ENCODE measurements at places on chromosomes 1 and 21.

DNA sequence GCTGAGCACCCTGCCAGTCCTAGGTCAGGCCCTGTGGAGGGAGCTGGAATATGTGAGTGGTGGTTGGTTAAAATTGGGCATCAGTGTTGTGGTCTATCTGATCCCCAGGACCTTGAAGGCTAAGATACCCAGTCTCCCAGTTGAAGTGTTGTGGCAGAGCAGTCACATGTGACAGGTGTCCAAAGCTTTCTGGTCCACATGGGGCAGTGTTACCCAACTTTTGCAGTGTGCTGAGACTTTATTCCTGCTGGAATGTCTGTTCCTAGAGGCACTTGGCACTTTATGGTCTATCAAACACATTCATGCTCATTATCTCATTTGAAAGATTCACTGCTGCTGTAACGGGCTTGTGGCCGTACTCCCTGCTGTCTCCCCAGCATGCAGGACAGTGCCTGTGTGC is 21.0 kb upstream of the LORICRIN start:
- DNase-seq: no peak

- no peak for DNase-seq
Observed at GRCh38 chr1:84259376-84259775, 42.1 kb upstream of the SAMD13 start.

GRCh38 chr1:244447024-244447423 is 4.7 kb downstream of the ADSS2 start:
- no peak for DNase-seq

DNA sequence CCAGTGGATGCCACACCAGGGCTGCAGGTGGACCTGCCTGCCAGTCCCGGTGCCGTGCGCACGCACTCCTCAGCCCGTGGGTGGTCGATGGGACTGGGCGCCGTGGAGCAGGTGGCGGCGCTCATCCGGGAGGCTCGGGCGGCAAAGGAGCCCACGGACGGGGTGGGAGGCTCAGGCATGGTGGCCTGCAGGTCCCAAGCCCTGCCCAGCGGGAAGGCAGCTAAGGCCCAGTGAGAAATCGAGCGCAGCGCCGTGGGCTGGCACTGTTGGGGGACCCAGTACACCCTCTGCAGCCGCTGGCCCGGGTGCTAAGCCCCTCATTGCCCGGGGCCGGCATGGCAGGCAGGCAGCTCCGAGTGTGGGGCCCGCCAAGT is 1171.8 kb upstream of the B3GALT2 start:
- DNase-seq: no peak

DNA sequence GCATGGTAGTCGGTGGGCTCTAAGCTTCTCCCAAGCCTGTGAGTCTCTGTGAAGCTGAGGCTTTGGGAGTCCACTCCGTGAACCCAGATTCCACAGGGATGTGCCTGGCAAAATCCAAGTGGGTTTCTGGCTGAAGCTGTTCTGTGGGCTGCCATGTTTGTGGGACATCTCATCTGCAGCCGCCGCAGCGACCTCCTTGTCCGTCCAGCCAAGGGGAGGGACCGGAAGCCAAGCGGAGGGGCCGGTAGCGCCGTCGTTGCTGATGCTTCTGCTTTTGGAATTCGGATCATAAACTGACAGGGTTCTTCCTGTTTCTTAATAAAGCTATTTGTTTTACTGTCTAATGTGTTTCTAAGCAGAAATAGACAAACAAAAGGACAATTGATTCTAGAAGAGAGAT is 13.3 kb downstream of the KIF26B start:
- no peak for DNase-seq

GRCh38 chr1:110161849-110162248 is 11.6 kb downstream of the SLC6A17 start:
- DNase-seq: no peak

GRCh38 chr1:14189381-14189780 is 409.1 kb upstream of the KAZN start:
- no peak for DNase-seq

DNA sequence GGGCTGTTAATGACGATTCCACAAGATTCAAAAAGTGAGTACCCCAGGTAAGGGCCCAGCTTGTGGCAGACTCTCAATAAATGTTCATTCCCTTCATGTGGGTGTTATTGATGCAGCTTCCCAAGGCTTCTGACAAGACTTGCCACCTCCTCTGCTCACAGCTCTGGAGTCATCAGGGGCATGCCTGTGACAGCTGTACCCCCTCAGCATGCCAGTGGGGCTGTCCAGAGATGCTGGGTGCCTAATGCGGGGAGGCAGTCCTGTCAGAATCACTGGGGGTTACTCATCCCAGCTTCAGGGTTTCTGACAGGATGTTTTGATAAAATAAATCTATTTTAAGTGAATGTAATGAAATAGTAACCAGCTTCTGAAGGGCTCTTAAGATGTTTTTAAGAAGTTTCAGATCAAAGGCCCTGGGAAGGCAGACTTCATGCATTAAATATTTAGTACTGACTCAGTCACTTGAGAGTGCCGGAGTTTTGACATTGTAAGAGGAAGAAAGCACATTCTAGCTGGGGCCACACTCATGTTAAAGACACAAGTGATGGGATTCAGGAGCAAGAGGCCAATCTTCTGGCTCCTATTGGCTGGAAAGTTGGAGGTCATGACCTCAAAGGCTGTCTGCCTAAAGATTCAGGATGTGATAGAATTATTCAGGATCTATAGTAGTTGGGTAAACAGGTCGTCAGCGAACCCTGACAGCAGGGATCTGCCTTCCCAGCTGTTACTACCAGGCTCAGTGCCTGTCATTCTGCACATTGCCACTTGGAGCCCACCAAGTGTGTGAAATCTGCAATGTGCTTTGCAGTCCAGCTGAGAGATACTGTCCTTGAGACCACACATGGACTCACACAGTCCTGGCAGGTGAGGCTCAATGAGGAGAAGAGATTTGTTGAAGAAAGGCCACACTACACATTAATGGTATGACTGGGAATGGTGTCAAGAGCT is 239.6 kb upstream of the BEND5 start:
- peak; percentile 55 for DNase-seq

GRCh38 chr1:151048645-151049032 is 1.1 kb downstream of the C1orf56 start:
- no peak for DNase-seq

DNA sequence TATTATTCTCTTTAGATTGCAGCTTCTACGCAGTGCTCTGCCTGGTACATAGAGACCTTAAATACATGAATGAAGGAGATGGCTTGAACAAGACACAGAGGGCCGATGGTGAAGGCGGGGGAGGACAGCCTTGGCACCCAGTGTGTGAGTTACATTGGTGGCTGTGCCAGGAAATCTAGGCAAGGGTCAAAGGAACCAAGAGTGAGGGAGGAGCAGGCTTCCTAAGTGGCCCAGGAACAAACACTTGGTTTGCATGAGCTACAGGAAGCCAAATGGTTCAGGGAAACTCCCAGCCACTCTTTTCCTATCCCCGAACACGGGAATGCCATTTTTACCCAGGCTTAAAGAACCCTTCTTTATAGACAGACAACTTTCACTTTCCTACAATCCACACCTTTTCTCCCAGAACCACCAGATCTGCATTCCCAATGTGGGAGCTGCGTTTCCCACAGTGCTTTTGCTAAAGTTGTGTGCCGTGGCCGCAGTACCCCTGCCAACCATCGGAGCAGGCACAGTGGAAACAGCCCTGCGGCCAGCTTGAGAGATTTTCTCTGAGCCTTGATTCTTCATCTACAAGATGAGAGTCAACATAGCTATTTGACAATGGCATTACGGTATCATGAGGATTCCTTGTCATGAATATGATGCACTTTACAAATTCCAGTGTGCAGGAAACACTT is 3.5 kb upstream of the CLEC20A start:
- DNase-seq: no peak

DNA sequence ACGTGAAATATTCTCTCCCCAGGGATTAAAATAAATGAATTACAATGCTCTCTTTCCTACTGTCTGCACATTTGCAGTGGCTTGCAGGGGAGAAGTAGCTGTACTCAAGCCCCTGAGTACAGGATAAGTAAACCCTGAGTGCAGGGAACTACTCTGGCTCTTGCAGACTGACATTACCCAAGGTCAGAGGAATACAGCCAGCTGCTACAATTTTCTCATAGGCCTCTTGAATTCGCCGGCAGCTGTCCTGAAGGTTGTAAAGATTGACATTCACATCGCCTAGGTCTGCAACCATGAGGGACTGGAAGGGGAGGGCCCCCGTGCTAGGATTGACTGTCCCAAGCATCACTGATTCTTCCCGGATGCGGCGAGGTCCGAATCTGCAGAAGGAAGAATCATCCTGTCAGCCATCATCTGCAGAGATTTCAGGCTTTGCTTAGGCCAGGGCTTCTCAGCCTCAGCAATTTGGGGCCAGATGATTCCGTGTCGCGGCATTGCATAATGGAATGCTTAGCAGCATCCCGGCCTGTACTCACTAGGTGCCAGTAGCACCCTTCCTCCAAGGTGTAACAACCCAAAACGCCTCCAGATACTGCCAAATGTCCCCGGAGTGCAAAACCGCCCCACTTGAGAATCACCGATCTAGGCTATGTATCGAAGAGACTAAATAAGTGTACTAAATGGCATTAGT is 1.7 kb downstream of the AGMAT start:
- no peak for DNase-seq

GRCh38 chr21:43775795-43776430 is at the start of gene CSTB:
Gene CSTB, minus strand, starts transcription at chr21:43776308. Its CDS starts 39 bp downstream, at chr21:43776269.
- DNase-seq: peak; percentile 60

GRCh38 chr1:100462326-100463025 is 75.5 kb upstream of the GPR88 start:
- DNase-seq: no peak

DNA sequence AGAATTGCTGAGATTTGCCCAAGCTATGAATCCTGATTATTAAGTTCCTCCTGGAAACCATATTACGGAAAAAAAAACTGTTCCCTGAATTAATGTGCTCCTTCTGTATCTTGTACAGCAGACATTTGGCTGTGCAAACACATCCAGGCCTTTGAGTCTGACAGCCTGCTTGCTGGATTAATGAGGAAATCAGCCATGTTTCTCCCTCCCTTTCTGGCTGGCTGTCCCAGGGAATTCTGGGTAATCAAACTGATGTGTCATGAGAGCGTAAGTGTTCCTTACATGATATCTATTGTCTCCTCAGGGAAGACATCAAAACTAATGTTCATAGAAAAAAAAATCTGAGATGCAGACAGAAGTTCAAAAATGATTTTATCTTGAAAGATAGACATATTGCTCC is 18.8 kb downstream of the PGBD5 start:
- DNase-seq: no peak

GRCh38 chr1:55214934-55215193 is 300 bp downstream of the USP24 start:
- DNase-seq: peak; percentile 37

DNA sequence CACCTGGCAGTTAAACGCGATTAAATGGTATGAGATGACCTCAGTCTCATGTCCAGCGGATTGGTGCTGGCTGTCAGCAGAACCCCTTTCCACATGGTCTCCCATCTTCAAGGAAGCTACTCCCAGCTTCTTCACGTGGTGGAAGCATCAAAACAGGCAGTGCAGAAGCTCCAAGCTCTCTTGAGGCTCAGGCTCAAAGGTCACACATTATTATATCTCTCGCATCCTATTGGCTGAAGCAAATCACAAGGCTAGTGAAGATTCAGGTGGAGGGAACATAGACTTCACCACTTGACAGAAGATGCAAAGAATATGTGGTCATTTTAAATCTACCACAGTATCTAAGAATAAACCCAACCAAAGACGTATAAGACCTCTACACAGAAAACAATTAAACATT is 181.9 kb downstream of the VPS13D start:
- DNase-seq: no peak

DNA sequence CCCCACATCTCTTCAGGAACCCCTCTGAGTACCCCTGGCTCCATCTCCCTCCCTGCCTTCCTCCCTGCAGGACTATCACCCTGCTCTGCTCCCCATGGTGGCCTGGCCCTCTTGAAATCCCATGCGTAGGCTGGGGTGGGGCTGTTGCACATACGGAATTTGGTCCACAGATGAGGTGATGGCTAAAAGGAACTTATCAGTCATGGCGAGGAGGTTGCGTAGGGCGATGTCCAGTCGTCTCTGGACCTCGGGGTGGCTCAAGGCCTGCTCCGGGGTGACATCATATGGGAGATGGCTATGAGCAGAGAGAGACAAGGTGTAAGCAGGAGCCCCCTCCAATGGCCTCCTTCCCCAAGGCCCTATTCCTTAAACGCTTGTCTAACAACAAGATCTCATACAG is 35.3 kb downstream of the IQGAP3 start:
- no peak for DNase-seq

DNA sequence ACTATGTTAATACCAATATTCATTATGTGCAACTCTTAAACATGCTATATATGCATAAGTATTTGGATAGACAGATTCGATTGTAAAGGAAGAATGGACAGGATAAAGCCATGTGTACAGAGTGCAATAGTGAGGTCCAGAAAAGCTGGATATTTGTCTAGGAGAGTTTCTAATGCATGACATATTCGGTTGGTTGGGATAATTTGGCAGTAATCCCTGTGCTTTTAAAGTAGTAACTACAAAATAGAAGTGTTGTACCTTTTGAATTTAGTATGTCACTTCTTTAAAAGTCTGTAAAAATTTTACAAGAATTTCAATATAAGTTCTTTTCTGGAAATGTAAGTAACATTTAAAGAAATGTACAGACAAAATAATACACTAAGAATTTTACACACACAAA is 774.5 kb downstream of the USP25 start:
- no peak for DNase-seq

GRCh38 chr1:186681121-186681520 is 898 bp upstream of the PTGS2 start:
- no peak for DNase-seq

- DNase-seq: no peak
Observed at GRCh38 chr1:28896609-28896986, 17.8 kb upstream of the EPB41 start.

GRCh38 chr1:35122311-35122710 is 43.1 kb downstream of the ZMYM1 start:
- DNase-seq: no peak

- DNase-seq: no peak
Observed at GRCh38 chr1:236471653-236472052, 52.1 kb upstream of the LGALS8 start.

DNA sequence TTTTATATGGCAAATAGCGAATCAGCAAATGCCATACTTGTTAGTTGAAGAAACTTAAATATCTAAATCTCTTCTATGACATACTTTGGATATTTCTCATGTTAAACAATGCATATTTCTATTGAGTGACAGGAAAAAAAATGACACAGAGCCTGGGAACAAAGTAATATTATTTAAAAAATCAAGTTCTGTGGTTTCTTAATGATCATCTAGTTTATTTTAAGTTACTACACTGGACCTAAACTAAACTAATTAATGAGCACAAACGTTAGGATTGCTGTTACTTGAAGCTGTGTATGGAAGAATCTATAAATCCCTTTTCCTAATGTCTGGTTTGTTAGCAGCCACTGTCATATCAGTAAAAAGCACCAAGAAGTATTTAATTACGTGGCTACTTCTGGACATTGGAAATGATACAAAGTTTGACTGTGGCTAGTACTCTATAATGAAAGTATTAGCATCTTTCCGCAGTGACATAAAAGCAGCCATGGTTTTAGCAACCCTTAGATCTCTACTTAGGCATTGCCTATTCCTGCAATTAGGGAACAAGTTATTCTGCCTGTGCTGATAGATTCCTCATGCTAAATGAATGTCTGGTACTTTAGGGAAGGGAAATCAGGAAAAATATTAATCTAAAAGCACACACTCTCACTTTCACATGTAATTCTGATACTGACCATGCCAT is 981.7 kb upstream of the B3GALT2 start:
- DNase-seq: peak; percentile 55

- DNase-seq: peak; percentile 47
Observed at GRCh38 chr1:176560681-176561080, 97.7 kb downstream of the PAPPA2 start.

- DNase-seq: no peak
Observed at GRCh38 chr1:30036229-30036547, 687.2 kb downstream of the MATN1 start.

Data from fibroblast of skin of abdomen (primary cell).